ENCODE measurements at places on chromosomes 3 and 15.

DNA sequence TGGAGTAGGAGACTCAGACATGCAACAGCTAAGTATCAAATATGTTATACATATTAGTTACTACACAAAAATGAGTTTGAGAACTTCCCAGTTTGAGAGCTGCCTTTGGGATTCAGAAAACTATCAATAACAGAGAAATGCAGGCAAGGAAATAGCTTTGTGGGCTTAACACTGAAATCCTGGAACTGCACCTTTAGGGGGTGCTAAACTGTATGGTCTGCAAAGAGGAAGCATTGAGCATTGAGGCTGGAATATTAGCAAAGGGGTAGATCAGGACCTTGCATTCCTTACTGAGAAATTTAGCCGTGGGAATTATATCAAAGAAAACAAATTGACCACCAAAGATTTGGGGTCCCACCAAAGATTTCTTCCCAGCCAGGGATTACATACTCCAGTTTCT lies 580.0 kb downstream of the ZNF385D start:
- DNase-seq: no peak

DNA sequence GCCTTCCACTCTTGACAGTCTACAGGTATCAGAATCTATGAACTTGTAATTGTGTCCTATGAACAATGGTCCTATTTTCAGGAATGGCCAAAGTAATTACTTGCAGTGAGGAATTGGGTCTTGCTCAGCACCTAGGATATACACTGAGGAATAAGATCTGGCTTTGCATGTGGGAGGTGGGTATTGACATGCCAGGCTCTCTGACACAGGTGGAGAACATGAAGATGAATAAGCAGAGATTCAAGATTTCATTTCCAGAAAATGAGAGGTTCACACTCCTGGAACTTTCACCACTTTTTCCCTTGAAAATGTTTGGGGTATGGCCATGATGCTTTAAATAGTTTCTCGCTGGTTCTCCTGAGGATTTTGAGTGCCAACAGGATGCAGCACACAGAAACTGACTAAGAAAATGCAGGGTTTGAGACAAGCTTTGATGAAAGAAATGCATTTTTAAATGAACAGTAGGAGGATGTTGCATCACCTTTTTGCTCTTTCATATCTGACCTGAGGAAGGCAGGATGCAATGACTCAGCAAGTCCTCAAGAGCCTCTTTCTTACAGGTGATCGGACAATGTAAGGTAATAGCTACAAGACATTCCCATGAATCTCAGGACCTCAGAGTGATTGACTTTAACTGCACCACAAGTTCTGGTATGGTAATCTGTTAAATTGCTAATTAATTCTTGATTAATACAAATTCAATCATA lies 3.7 kb downstream of the HRG start:
- DNase-seq: no peak

GRCh38 chr3:185649414-185649813 lies 63.3 kb downstream of the SENP2 start:
- DNase-seq: no peak

GRCh38 chr3:104805042-104805441 lies 561.7 kb upstream of the ALCAM start:
- no peak for DNase-seq

DNA sequence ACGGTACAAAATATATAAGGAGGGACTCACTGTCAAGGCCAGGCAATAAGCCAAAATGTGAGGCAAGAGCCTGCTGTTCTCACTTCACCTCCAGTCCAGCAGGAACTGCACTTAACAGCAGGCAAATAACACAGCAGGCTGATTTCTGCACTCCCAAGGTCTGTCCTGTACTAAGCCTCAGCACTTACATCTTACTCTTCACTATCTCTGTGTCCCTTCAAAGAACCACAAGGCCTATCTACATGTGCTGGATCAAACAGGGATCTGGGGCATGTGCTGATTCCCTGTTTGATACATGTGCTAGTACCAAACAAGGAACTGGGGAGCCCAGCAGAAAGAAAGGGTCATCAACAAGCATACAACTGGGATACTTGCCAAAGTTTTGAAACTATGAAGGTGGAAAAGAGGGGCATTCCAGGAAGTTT lies 22.2 kb downstream of the UACA start:
- no peak for DNase-seq

DNA sequence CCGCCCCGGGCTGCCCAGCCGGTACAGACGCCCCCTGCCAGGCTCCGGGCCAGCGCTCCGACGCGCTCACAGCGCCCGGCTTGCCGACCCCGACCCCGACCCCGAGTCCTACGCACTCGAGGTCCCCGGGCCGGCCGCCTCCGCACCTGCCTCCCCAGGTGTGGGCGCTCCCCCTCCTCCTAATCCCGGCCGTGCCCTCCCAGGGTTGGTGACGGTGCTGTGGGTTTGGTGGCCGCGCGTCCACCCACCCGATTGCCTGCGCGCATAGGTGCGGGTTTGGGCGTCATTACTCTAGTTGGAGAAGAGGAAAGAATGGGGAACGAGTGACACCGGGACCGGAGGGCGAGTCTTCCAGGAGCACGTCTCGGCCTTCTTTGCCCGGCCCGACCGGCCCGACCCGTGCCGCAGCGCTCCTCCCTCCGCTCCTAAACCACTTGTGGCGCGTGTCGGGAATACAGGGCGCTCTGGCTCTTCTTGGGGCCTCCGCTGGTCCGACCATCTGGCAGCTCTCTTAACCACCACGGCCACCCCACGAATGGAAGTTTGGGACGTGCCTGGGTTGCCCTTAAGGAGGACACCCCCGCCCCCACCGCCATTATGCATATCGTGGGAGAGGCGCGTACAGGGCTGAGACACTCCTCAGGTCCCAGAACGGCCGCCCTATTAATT lies 810 bp upstream of the THRB start:
- DNase-seq: no peak

- DNase-seq: no peak
Observed at GRCh38 chr3:145370870-145371269, 790.1 kb downstream of the PLOD2 start.
